ENCODE measurements at places on chromosomes 16 and 17. TPM values are rescaled to one million over a fixed set of nuclear protein-coding genes. Genes with fewer than 3 reads are reported as not detected.

Gene KRT20
- not detected for total RNA-seq

Gene DHRS7C
- not detected for total RNA-seq

Gene GAS2L2
- total RNA-seq: not detected

Gene SEPTIN1
- not detected for total RNA-seq

Gene ZG16
- not detected for total RNA-seq

Gene ASPHD1
- 0.33 TPM for total RNA-seq

Gene ITGAL
- not detected for total RNA-seq

Gene NAA38
- total RNA-seq: 67.9 TPM

Gene SPATA22
- total RNA-seq: not detected

Gene CCDC78
- 1.3 TPM for total RNA-seq

Gene WIPF2
- 13.1 TPM for total RNA-seq

Gene TMEM235
- not detected for total RNA-seq

Gene CASKIN1
- under 0.01 TPM for total RNA-seq

Gene TLE7
- total RNA-seq: not detected

Gene SCARF1
- 152 TPM for total RNA-seq

Gene TCAP
- 0.67 TPM for total RNA-seq

Gene TMEM238L
- not detected for total RNA-seq

Gene NPIPA2
- 0.29 TPM for total RNA-seq

Gene ZNF624
- total RNA-seq: 6.2 TPM

Gene CSH1
- total RNA-seq: not detected

Gene FAM171A2
- total RNA-seq: 8.4 TPM

Gene PMFBP1
- not detected for total RNA-seq

Gene CCR7
- total RNA-seq: not detected
